Suppressor macrophage (primary cell): ENCODE measurements at places on chromosomes 13 and 19.
A peak's percentile ranks its signal among the peaks of the same experiment; 100 is the strongest.

DNA sequence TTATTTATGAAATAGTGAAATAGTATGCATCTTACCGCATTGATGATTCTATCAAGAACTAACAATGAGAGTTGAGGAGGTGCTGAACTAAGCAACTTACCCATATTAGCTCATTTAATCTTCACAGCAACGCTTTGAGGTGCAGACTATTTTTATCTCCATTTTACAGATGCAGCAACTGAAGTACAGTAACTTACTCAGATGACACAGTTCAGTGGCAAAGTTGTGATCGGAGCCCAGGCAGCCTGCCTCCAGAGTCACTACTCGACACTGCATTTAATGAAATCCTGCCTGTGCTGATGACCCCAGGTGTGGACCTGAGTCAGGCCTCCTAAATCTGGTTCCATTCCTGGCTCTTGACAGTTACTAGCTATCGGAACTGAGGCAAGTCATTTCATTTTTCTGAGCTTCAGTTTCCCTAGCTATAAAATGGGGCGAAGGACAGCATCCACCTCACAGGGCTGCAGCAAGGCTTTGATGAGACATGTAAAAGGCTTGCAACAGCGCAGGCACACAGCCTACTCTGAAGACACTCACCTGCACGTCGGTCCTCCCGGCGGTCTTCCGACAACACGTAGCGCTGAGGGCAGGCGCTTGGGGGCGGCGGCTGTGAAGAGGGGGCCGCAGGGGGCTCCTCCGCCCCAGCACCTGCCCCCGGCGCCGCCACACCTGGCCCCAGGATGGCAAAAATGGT, 1.5 kb downstream of the MYPOP start:
- no peak for DNase-seq

- DNase-seq: no peak
Observed at GRCh38 chr13:60327511-60327910, 69.5 kb upstream of the TDRD3 start.

- DNase-seq: peak; percentile 83
Observed at GRCh38 chr19:17475541-17476115, 5.3 kb downstream of the SLC27A1 start.

- DNase-seq: peak; percentile 8
Observed at GRCh38 chr13:113802761-113803160, 43.7 kb downstream of the TMEM255B start.

DNA sequence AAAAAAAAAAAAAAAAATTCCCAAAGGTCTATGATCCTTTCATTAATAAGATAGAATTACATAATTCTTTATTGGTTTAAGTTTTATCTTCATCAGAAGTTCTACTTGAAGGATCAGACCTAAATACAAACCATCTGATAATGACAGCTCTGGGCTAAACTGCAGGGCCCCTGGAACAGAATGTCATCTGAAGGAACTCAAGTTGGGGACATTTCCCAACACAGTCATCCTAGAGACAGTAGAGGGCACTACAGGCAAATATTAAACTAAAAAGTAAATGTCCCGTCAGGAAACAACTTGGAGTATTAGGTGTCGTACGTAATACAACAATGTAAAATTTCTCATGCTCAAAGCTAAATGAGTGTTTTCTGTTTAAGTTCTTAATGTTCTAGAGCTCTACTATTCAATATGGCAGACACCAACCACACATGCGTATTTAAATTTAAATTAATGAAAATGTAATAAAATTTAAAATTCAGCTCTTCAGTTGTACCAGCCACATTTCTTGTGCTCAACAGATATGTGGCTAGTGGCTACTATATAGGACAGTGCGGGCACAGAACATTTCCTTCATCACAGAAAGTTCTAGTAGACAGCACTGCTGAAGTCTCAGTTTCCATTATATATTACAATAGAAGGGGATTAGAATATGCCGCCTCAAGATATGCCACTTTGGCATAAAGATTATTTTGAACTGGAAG, 21.8 kb upstream of the NAXD start:
- DNase-seq: peak; percentile 82

GRCh38 chr13:72586518-72586917, 140.9 kb downstream of the MZT1 start:
- no peak for DNase-seq

GRCh38 chr13:51802631-51803418, 1.1 kb downstream of the DHRS12 start:
- DNase-seq: no peak

DNA sequence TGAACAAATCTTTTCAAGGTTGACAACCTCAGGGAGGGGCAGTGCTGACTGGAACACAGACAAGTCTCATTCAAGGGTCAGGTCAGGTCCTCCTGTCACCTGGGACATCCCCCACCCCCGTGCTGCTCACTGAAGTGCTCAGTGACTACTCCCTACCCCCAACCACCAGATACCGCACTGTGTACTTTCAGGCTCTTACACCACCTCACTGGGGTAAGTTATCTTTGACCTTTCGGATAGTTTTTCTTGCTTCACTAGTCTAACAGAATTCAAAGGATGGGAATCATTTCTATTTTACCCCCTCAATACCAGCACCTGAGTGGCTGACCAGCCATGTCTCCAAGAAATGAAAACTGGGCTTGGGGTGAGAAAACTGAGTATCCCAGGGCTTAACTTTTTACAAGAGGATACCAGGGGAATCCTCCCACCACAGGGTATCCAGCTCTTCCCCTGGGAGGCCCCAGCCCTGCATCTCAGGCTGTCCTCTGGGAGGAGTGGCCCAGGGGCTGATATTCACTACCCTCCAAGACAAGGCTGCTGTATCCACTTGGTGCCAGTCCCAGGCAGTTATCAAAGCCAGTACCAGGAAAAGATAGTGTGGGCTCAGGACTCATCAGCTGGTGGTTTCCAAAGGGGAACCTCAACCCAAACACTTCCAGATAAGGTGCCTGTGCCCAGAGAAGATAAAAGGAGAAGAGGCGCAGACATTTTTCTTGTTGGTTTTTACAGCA, 2.1 kb downstream of the ZNF563 start:
- DNase-seq: peak; percentile 26

- DNase-seq: no peak
Observed at GRCh38 chr19:4059891-4060620, 6.6 kb downstream of the ZBTB7A start.

DNA sequence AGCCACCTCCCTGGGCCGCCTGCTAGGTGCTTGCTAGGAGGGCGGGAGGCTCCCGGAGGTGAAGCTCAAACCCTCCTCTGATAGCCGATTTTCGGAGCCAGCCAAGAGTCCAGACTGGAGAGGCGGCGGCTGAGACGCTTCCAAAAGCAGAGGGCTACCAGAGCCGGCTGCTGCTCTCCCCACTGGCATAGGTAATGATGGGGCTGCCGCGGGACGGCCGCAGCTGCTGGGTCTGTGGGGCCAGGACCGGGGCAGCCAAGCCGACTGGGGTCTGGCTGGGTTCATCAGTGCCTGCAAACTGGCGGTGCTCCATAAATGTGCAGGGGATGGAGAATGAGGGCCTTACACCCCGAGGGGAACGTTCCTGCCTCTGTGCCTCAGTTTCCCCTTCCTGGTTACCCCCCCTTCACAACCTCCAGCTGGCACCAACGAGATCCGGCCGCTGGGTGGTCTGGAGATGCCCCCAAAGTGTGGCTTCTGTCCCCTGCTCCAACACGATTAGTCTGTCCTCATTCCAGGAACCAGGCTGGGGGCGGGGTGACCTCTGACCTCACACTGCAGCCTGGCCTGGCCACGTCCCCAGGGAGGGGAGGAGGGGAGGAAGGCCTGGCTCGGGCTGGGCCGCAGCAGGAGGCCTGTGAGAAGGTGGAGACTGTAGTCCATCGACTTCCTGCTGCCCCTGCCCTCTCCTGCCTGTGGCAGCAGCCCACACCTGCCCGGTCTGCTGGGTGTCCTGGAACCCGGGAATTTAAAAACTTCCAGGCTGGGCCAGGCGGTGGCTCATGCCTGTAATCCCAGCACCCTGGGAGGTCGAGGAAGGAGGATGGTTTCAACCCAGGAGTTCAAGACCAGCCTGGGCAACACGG, 3.8 kb upstream of the WDR18 start:
- peak; percentile 31 for DNase-seq

GRCh38 chr13:59527500-59527899, 636.2 kb downstream of the DIAPH3 start:
- peak; percentile 40 for DNase-seq

- DNase-seq: no peak
Observed at GRCh38 chr19:14394167-14394566, 12.9 kb downstream of the ADGRE5 start.

DNA sequence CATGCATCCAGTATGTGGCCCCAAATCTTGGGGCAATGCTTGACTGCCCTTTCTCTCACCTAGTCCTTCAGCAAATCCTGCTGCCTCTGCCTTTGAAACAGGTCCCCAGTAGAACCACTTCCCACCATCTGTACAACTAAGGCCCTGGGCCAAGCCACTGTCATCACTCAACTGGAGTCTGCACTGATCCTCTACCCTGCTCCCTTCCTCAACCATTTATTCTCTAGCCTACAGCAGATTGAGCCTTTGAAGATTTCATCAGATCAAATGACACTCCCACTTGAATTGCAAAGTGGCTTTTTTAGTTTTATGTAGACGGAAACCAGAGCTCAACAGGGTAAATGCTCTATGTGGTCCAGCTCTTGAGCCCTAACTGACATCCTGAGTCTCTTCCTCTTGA, 43.5 kb downstream of the ATP8A2 start:
- no peak for DNase-seq

DNA sequence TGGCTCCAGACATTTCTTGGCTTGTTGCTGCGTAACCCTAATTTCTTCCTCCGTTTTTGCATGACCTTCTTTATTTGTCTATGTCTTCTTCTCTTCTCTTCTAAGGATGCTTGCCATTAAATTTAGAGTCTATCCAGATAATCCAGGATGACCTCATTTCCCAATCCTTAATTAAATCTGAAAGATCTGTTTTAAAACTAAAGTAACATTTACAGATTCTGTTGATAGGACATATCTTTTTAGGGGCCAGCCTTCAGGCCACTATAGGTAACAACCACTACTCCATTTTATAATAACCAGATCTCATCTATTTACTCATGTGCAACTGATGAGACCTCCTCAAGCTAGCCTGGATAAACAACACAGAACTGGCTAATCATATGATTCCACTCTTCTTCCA, 490.5 kb upstream of the SLC10A2 start:
- no peak for DNase-seq

DNA sequence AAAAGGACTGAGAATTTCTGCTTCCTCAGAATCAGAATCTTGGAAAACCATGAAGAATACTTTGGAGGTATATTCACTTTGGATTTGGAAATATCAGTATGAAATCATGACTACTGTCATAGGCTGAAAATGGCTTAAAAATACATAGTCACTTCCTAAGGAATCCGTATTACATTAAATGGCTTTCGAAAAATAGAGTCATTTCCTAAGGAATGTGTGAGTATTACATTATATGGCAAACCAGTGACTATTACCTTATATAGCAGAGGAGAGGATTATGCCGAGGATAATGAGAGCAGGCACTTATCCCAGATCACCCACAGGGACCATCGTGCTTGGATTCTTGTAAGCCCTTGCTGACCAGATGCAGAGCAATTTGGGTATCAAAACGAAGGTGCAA, 1471.8 kb downstream of the EFNB2 start:
- DNase-seq: no peak
